Fibroblast of villous mesenchyme (primary cell): ENCODE measurements at places on chromosomes 4 and X. TPM values are rescaled to one million over a fixed set of nuclear protein-coding genes. Genes with fewer than 3 reads are reported as not detected.

- peak; percentile 65 for DNase-seq
These were observed 17.5 kb downstream of the PALLD start for GRCh38 chr4:168514249-168514852.

DNA sequence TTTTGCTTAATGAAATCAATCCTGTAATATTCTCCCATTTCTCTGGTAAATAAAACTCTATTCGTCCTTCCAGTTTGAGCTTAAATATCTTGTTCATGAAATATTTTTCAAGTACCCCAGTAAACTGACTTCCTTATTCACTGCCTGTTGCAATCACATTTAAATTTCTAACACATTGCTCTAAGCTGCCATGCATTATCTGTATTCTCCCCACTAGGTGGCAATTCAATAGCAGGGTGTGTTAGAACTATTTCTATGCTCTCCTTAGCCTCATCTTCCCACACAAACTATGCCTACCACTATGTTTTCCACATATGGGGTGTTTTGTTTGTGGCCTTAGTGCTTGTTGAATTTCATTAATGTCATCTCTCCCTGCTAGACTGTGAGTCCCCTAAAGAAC, 377.1 kb upstream of the HS3ST1 start:
- DNase-seq = peak; percentile 3

- DNase-seq = no peak
These were observed 97.9 kb upstream of the LRPAP1 start for GRCh38 chr4:3630136-3630597.

DNA sequence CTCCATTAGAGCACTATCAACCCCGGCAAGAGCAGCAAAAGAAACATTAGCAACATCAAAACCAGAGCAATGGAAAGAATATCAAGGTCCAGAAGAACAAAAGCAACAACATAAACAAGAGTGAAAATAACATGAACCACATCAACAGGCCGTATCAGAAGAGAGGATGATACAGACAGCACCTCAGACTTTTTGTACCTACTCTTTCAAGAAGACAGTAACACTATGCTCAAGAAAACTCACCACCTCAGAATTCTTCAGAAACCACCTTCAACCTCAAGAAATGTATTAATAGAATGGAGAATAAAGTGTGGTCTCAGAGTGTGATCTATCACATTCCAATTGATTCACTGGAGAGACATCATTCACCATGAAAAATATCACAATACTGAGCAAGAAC, 46.5 kb downstream of the VSIG4 start:
- no peak for DNase-seq

GRCh38 chr4:128186623-128187022, 101.0 kb downstream of the PGRMC2 start:
- DNase-seq = no peak

- peak; percentile 50 for DNase-seq
These were observed 750 bp downstream of the TMEM129 start for GRCh38 chr4:1720163-1720983.

- peak; percentile 43 for DNase-seq
These were observed 89.4 kb upstream of the TRIM2 start for GRCh38 chr4:153114771-153115321.

- no peak for DNase-seq
These were observed 96.1 kb downstream of the RPA4 start for GRCh38 chrX:96979766-96980165.

DNA sequence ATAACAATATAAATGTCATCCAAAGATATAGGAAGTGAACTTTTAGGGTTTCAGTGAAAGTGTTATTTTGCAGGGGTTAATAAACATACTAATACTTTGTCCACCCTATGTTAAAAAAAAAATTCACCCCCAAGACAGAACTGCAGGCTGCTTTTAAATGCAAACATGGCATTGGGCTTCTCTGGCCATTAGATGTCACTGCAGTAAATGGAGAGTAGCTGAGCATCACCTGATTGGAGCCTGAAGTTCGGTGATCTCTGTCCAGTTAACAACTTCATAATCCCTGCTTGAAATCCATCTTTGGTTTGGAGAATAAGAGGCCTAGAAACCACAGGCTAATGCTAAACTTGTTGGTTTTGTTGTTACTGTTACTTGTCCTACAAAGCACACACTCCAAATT, 18.7 kb downstream of the SLC25A43 start:
- DNase-seq = no peak

- DNase-seq = no peak
These were observed 556 bp upstream of the SMARCA5 start for GRCh38 chr4:143512978-143513313.

DNA sequence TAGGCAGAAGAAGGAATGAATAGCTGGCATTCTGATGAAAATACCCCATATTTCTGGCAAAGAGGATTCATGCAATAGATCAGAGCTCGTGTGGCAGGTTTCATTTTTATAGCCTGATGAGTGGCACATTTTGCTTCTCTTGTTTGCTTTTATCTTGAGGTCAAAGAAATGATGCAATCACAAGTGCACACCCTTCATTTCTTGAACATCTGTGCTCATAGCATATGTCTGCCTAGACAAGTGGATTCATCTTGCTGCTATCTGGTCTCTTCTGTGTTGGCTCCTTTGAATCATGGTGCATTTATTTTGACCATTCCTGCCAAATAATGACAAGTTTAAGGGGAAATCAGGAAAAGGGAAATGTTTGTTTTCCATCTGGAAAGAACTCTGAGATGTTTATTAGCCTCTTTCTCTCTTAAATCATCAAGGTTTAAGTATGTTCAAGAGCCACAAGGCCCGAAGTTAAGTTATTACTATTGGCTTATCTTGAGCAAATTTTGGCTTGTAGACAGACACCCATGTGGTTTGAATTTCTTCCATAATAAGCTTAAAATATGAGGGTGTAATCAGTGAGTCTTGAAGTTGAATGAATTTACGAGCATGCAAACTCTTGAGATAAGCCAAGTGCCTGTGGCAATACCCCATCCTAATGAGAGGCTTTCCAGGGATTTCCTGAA, 59.3 kb upstream of the HS3ST1 start:
- peak; percentile 86 for DNase-seq

DNA sequence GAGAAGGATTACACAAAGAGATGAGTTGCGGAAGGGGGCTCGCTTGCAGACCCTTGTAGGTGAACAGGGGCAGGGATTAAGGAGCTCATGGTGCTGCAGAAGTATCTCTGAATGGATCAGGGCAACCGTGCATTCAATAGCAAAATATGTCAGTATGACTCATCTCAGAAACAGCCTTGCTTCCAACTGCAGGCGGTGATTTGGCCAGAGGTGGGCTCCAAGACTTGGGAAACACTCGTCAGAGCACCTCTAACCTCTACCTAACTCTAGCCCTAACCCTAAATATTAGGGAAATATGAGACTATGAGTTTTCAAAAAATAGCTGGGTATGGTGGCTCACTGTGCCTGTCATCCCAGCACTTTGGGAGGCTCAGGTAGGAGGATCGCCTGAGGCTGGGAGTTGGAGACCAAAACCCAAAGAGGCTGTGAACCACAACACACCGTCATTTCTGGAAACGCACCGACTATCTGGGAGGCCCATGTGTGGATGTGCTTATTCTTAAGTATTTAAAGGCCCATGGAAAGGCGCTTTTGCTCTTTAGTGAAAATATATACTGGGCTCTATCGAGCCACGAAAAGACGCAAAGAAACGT, 102.6 kb downstream of the DHRSX start:
- DNase-seq = peak; percentile 31

- no peak for DNase-seq
These were observed 98.4 kb upstream of the MAGEE2 start for GRCh38 chrX:75883446-75883845.

The PNCK gene
- total RNA-seq = under 0.01 and 0.32 TPM in 2 replicates

The ADRA2C gene
- total RNA-seq = 2.2 and 6.8 TPM in 2 replicates

The TMEM144 gene
- 4.2 and 7.3 TPM in 2 replicates for total RNA-seq

The TRIM75 gene
- 0.32 TPM in 1 of 2 replicates, not detected in the other for total RNA-seq
